ENCODE measurements at places on chromosomes 16 and 17.
A peak's percentile ranks its signal among the peaks of the same experiment; 100 is the strongest.

DNA sequence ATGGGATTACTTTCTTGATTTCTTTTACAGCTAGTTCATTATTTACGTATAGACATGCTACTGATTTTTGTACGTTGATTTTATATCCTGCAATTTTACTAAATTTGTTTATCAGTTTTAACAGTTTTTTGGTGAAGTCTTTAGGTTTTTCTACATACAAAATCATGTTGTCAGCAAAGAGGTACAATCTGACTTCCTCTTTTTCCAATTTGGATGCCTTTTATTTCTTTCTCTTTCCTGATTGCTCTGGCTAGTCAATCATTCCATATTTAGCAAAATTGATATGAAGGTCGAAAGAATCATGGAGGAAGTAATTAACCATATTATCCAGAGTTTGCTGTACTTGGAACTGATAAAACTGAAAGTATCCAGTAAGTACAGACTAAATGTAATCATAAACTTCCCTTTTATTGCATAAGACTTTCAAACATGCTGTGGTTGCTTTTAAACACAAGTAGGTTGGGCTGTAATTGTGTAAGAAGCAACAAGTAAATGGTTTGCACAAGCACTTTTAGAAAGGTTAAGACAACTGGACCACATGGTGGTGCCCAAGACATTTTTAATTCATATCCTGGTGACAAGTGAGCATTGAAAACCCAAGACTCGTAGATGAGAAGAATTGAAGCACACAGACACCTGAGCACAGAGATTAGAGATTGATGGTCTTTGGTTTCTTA, 8.4 kb downstream of the GDE1 start:
- peak; percentile 23 for DNase-seq

- DNase-seq, result no peak
Observed at GRCh38 chr17:77645072-77646045, 313.1 kb upstream of the TNRC6C start.

- DNase-seq, result no peak
Observed at GRCh38 chr16:76984196-76984595, 206.8 kb upstream of the MON1B start.

DNA sequence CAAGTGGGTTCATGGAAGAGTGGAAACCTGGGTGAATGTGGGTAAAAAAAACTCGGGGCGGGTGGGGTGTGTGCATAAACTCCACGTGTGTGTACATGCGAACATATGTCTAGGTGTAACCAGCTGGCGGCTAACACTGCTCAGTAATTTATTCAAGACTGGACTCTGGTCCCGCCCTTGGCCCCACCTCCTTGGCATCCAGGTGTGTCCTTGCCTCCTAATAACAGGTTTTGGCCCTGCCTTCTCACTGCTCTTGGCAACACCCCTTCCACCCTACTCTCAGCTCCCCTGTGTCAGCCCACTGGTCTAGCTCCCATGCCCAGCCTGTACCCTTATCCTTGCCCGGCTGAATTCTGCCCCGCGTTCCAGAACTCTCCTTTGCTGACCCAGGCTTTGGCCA, 8.3 kb downstream of the FLII start:
- no peak for DNase-seq

GRCh38 chr17:56830726-56831368, 2.9 kb downstream of the C17orf67 start:
- no peak for DNase-seq

DNA sequence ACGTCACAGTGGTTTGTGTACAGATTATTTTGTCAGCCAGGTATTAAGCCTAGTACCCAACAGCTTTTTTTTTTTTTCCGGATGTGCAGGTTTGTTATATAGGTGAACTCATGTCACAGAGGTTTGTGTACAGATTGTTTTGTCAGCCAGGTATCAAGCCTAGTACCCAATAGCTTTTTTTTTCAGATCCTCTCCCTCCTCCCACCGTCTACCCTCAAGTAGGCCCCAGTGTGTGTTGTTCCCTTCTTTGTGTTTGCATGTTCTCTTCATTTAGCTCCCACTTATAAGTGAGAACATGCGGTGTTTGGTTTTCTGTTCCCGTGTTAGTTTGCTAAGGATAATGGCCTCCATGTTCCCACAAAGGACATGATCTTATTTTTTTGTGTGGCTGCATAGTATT, 19.9 kb downstream of the RPTOR start:
- DNase-seq, result no peak

DNA sequence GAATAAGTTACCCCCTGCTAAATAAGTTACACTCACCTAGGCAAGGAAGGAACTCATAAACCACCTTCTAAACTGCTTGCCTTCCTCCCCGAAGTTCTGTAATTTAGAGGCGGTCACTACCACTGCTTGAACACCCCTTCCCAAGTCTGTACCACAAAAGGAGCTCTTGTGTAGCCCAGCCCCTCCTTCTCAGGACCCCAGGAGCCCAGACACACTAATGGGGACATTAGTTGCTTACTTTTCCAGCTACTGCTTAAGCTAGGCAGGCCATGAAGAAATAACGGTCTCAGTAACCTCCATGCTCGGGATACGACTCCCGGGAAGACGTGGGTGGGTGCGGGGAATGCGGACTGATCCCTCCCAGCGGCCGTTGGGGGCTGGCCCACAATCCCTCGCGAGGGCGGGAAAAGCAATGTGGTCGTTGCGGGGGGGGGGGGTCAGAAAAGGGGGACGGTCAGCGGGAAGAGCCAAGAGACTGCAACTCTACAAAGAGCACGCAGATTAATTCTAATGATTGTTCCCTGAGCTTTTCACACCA, at the start of gene TEX14:
Gene TEX14 (minus strand): TSS at position 345 of the 538 bp plus-strand sequence. CDS start 40,044 bp downstream, outside the sequence.
- DNase-seq, result peak; percentile 19

- no peak for DNase-seq
Observed at GRCh38 chr16:31157136-31157535, 7.3 kb upstream of the PRSS36 start.

DNA sequence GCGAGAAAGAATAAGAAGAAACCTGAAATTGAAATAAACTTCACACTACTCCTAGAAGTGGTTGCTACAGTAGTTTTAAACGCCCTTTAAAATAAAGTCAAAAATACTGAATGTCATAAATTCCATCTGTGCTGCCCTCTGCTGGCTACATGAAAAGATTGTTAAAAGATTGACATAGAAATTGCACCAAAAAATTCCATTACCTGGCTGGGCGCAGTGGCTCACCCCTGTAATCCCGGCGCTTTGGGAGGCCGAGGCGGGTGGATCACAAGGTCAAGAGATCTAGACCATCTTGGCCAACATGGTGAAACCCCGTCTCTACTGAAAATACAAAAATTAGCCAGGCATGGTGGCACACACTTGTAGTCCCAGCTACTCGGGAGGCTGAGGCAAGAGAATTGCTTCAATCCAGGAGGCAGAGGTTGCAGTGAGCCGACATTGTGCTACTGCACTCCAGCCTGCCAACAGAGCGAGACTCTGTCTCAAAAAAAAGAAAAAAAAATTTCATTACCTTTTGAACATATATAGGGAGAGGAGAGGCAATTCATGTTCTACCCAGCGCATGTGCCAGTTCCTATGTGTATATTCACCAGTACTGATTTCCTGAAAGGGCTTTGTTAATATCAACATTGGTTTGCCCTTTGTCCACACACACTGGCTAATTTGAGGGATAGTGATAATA, 36.5 kb downstream of the CYTH1 start:
- peak; percentile 70 for DNase-seq

- DNase-seq, result peak; percentile 51
Observed at GRCh38 chr16:85595812-85596502, 17.2 kb upstream of the GSE1 start.

GRCh38 chr16:11406177-11406560, 60.9 kb downstream of the RMI2 start:
- no peak for DNase-seq

GRCh38 chr17:80605326-80606066, 60.9 kb downstream of the RPTOR start:
- DNase-seq, result peak; percentile 49

DNA sequence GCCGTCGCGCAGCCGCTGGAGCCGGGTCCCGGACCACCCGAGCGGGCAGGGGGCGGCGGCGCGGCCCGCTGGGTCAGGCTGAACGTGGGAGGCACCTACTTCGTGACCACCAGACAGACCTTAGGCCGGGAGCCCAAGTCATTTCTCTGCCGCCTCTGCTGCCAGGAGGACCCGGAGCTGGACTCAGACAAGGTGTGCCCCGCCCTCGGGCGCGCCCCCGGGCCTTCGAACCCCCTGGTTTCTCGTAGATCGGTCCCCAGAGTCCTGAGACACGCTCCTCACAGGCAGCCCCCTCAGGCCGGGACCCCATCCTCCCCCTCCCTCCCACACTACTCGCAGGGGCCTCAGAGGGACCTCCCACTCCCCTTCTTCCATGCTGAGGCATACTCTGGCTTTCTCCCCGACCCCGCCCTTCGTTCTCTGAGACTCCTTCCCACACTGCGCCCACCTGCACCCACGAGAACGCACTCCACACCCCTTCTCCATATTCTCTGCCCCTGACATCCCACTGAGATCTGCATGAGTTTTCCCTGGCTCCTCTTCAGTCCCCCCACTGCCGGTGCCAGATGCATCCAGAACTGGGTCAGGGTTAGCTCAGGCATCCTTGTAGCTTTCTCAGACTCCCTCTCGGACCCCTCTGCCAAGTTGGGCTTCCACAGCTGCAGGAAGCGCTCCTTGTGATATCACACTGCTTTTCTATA, 523 bp downstream of the KCTD2 start:
- peak; percentile 56 for DNase-seq

GRCh38 chr16:86165479-86165878, 266.5 kb downstream of the IRF8 start:
- DNase-seq, result no peak

- DNase-seq, result no peak
Observed at GRCh38 chr17:74824961-74825627, 34.6 kb downstream of the GRIN2C start.

DNA sequence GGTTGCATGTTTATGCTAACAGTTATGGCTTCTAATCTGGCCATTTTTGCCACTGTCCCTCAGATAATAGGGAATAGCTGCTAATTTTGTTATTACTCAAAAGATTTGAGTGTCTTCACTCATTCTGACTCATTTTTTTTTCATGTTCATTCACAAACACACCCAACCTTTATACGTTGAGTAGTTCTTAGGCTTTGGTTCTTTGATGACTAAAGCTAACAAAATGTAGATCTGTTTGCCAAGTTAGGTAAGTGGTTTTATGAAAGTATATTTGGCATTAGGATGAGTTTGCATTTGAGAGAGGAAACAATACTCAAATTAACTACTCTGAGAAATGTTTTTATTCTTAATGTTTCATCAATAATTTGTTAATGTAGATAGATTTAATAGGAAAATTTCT, 3.6 kb downstream of the MAP2K4 start:
- DNase-seq, result no peak

DNA sequence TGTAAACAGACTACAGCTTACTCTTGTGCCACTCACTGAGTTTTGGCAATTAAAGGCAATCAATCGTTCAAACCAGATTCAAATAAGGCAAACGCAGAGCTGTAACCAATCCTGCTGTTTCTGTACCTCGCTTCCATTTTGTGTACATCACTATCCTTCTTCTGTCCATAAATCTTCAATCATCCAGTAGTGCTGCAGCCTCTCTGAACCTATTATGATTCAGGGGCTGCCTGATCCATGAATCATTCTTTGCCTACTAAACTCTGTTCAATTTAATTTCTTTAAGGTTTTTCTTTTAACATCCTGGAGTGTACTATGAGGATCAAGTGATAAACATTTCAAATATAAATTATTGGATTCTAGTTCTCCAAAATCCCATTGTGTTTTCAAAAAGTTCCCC, 93.9 kb downstream of the CEP112 start:
- DNase-seq, result no peak

GRCh38 chr16:89135971-89136765, 35.4 kb upstream of the CDH15 start:
- no peak for DNase-seq

DNA sequence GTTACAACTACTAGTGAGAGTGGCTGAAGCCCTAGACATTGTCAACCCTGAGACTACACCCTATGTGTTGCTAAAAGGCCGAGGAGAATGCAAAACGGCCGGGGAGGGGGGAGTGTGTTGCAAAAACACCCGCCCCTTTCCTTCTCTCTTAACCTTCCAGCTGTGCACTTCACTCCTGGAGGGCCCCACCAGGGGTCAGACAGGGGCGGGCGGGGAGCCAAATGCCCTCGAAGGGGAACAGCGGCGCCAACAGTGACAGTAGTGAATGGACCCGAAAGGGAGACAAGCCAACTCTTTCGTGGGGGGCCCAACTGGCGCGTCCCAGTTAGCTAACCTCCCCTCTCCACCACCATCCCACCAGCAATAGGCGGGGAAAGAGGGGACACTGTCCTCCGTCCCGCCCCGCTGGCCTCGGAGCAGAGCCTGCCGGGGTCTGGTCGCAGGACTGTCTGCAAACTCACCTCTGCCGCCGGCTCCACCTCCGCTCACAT, 352 bp downstream of the MARF1 start:
- DNase-seq, result peak; percentile 95

DNA sequence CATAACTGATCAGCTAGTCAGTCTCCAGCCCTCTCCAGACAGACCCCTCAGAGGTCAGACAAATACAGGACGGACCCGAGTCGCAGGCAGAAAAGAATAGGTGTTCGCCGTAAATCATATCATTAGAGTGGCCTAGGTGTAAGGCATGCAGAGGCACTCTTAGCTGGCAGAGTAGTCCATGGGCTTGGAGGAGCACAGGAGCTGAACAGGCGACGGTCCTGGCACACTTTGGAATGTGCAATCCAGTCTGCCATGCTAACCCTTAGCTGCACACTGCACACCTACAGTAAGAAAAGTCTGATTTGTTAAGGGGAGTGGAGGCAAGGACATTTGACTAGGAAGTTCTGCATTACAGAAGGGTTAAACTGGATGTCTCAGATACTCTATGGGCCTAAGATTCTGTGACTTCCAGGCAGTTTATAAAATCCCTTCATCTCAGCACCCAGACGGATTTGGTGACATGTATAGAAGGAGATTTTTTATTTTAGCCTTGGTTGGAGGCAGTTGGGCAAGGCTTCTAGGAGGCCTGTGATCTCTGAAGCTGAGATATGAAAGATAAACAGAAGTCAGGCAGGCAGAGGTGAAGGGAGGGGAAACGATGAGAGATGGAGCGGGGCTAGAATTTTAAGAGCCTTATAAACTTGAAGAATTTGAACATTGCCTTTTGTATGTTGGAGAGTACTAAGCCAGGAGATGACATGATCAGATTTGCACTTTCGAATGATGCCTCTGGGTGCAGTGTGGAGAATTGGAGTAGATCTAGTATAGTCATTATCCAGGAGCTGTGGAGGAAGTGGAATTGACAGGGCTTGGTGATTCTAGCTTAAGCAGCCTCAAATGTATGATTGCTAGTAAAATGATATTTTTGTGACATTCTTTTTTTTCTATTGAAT, 34.6 kb upstream of the SLC5A11 start:
- no peak for DNase-seq

- no peak for DNase-seq
Observed at GRCh38 chr16:87338155-87338765, 21.1 kb upstream of the C16orf95 start.

DNA sequence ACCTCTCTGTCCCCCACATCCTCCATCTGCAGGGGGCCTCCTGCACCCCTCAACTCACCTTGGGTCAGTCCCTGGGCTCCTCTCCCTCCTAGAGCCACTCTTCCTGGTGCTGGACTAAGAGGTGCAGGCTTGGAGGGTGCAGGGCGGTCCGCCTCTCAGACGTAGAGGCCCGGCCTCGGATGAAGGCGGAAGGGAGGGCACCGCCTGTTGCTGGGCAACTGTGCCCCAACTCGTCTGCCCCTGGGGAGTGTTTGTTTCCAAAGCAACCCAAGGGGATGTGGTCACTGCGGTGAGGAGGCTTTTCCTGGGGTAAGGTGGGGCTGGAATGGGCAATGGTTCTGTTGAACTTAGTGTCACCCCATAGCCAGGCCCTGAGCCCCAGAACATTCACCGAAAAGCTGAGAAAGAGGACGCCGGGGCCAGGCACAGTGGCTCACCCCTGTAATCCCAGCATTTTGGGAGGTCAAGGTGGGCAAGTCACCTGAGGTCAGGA, at the start of gene C16orf54:
Gene C16orf54 (minus strand): TSS at position 138 of the 493 bp plus-strand sequence. CDS start 1,039 bp downstream, outside the sequence.
- DNase-seq, result peak; percentile 93

All from B cell (primary cell).